Smooth muscle cell of the brain vasculature (primary cell): ENCODE measurements at places on chromosomes 3 and 15.

GRCh38 chr3:71685686-71686085 lies 39.5 kb downstream of the EIF4E3 start:
- DNase-seq = no peak

DNA sequence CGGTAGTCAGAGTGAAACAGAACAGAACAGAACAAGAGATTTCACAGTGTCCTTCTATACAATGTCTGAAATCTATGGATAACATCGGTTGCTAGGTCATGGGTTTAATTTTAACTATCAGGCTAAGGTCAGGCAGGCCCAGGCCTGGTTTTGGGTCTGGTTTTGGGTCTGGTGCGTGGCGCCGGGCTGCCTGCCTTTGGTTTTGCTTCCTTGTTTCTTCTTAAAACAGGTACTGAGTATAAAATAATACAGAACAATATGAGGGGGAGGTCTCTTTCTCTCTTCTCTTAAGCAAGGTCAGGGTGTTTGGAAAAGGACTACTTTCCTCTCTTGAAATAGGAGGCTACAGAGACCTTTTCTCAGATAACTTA lies 1.4 kb downstream of the AEN start:
- no peak for DNase-seq

GRCh38 chr15:57460208-57460816 lies 84.0 kb downstream of the CGNL1 start:
- no peak for DNase-seq

DNA sequence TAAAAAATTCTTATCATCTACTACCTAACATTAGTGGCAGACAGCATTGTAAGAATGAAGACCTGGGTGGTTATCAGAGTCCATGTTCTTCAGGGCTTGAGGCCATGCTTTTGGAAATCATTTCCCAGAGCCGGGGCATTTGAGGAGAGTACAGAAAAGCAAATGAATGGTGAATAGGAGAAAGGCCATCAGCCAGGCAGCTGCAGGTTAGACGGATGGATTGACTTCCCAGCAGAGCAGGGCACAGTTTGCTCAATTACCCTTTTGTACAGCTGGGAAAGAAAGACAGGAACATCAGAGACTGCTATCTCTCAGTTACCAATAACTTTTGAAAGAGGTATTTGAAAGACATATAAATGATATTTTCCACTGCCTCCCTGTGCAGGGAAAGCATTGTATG lies 135.6 kb downstream of the ALCAM start:
- no peak for DNase-seq

- DNase-seq = no peak
These were observed 34.8 kb upstream of the PAK6 start for GRCh38 chr15:40204100-40204499.

DNA sequence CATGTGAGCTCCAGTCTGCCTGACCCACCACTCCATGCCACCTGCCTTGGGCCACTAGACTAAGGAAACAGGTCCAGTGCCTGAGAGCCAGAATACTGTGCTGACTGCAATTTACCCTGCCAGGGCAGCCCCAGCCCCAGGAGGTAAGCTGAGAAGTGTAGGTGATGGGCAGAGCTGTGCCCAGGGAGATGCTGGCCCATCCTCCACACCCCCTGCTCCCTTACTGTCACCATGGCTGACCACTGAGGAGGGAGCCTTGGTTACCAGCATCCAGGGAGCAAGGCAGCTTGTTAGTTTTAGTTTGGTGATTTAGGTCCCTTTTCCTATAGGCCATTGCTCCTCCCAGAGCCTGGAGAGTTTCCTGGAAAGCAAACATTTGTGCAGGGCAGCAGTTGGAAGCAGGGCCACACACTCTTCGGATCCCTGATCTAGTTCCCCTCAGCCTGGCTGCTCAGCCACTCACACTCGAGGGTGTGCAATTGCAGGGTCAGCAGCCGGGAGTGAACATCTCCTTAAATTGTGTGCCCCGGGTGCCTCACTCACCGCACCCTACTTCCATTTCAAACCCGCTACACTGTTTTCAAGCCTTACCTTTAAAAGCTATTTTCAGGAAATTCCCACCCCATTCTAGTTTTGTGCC lies 2.0 kb downstream of the GALNT15 start:
- no peak for DNase-seq

DNA sequence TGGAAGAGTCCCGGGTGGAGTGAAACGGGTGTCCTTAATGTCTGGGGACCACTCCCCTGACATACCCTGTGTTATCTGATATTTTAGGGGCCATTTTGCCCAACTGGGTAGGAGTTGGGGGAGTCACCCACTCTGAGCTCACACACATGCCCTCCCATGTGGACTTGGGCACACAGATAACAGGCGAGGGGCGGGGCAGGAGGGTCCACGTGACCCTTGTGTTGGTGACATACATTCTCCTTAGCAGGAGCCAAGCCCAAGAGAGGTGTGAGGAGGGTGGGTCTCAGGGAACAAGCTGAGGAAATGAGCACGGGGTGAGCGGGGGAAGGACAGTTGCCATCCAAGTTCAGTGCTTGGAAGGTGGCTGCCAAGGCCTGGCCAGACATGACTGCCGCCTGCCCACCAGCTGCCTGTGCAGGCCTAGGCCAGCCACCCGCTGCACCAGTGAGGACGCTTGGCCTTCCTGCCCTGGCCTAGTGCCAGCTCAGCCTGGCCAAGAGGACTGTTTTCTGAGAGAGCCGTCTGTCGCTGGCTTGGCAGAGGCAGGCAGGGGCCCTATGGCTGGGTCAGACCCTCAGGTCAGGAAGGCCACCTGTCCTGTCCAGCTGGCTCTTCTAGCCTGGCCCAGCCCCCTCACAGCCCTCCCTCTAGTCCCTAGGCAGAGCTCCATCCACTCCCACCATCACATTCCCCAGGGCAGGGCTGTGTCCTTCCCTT lies 31.3 kb upstream of the TMEM115 start:
- no peak for DNase-seq

- no peak for DNase-seq
These were observed 75.8 kb upstream of the ACAN start for GRCh38 chr15:88727439-88727838.

DNA sequence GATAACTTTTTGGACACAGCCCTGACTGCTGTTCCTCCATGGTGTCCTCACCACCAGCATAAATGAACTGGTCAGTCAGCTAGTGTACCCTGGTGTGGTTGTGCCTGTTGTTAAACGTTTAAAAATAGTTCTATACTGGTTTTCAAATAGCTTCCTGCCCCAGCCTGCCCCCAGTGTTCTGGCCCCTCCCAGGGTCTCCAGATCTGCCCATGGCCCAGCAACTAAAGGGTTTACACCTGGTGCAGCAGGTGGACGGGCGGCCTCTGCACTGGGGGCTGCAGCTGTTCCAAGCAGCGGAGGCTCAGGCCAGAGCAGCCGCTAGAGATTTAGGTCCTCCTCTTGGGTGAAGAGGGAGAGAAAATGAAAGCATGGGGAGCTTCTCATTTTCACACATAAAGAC lies 6.1 kb upstream of the NR2E3 start:
- DNase-seq = no peak

DNA sequence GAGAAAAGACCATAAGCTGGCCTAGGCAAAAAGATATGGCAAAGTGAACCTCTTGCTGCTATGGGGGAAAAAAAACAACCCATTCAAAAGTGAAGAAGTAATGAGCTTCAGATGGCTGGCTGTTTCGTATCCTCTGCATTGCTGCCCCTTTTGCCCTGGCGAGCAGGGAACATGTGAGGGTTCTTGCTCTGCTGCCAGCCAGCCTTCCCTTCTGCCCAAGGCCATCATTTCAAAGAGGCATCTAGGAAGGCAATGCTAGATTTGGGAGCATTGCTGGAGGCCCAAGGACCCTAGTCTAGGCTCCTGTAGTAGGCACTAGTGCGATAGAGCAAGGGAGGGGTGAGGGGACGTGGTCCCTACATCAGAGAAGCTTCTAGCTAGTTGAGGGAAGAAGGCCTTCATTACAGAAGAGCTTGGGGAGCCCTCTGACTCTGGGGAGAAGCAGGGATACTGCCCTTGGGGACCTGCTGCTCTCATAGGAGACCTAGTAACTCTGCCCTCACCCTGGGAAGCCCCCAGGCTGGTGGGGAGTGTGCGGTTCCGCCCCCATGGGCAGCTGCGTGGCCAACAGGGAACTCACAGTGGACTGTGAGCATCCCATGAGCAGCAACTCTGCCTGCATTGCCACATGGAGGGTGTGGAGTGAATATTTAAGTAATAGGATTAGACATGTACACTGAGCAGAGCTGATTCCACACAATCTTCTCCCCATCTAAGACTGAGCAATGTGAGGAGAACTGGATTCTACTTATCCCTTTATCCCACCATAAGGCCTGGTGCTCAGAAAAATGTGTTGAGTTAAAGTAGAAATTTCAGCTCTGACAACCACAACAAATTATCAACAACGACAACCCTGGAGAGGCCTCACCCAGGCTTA lies 21.3 kb downstream of the ITGA11 start:
- no peak for DNase-seq

DNA sequence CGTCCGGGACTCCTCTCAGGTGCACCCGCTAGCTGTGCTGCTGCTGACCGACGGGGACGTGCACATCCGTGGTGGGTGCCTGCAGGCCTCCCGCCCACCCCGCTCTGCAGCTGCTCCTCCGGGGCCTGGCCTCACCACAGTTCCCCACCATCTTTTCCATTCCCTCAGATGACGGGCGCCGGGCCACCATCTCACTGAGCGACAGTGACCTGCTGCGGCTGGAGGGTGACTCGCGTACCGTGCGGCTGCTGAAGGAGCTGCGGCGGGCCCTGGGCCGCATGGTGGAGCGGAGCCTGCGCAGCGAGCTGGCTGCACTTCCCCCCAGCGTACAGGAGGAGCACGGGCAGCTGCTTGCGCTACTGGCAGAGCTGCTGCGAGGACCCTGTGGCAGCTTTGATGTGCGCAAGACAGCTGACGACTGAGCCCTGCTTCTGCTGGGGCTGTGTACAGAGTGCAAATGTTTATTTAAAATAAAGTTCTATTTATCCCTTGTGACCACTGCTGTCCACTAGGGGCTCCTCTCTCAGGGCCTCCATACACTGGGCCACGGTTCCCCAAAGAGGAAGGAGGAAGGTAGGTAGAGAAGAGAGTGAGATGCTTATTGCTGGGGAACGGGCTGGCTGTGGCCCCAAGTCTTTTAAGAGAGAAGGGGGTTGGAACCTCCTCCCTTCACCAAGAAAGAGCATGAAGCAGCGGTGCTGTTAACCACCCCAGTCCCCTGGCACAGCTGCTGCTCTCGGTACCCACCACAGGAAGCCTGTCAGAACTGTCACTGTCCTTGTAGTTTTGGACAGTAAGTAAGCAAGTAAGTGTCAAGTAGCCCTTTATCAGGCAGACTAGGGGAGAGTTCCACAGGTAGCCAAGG lies 47.0 kb downstream of the DHX30 start:
- no peak for DNase-seq

DNA sequence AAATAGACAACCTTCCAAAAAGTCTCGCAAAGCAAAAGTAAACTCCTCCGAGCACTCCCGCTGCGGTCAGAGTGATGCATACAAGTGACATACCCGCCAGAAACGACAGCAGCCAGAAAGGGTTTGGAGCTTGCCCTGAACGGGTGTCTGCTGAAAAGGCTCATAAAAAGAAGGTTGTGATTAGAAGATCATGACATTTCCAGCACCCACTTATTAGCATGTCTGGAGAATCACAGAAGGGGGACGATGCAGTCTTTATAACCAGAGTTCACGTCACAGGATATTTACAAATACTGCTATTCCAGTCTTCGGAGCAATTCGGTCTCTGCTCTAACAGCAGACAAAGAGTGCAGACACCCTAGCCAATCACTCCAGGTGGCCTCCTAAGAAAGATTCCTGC lies 59.1 kb upstream of the FRMD4B start:
- DNase-seq = no peak

DNA sequence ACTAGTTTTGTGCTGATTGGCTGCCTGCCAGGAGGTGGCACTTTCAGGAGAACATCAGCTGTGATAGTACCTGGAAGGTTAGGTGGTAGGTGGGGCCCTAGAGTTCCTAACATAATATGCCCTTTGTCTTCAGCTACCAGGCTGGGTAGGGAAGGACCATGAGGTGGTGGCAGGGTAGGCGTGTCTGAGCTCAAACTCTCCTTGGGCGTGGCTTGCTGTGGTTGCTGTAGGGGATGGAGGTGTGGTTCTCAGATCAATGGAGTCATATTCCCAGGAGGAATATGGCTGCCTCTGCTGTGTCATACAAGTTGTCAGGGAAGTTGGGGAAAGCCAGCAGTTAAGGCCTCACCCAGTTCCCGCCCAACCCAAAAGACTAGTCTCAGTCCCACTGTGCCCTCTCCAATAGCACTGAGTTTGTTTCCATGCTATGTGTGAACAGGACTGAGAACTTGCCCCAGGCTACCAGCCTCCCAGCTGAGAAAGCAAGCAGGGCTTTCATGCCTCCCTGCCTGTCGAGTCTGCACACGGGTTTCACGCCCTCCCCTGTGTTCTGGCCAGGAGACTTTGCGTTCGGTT lies 107.7 kb downstream of the CHCHD4 start:
- no peak for DNase-seq

- DNase-seq = no peak
These were observed 627 bp downstream of the DUSP7 start for GRCh38 chr3:52055537-52056351.

DNA sequence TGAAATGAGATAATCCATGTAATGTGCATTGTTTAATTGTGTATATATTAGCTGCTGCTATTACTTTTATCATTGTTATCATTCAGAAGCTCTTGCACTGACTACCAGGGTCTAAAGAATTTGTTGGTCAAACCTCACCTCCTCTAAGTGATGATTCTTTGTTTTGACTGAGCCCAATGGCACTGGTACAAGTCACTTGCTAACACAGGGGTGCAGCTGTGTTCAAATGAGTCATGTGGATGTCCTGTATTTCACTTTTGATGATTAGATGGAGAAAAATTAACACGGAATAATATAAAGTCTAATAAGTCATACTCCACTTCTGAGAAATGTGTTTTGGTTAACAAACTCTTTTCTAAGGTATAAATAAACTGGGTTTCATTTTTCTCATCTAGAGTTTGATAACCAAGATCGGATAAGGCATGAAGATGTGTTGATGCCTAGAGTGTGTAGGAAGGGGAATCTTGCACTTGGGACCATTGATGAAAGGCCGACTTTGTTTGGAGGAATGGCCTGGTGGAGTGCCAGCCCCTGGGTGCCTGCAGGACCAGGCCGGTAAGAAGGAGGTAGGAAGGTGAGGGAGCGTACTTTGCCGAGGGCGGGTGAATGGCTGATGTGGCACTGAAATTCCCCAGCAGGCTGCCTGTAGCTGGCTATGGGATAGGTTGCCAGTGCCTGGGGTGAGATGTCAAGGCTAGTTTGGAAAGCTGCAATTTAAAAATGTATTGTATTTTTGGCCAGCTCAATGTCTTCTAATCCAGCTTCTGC lies 244.7 kb upstream of the ZPLD1 start:
- DNase-seq = no peak

- no peak for DNase-seq
These were observed 2.5 kb downstream of the SUMF1 start for GRCh38 chr3:4464576-4464975.

GRCh38 chr15:65730549-65731172 lies 61.4 kb downstream of the DENND4A start:
- DNase-seq = no peak

- DNase-seq = no peak
These were observed 90.6 kb downstream of the EEFSEC start for GRCh38 chr3:128243602-128244504.

DNA sequence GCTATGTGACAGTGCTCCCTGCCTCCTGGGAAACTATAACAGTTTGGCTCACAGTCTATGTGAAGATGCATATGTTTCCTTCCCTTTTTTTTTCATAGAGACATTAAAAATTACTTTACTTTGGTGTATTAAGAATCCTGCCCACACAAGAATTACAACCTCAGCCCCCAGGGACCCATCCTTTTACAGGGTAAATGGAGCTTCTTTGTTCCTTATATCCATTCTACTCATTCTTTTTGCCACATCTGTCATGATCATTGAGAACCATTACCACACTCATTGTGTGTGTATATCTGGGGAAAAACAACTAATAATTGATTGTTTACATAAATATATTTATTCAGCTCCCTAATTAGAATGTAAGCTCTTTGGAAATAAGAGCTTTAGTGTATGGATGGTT lies 157.4 kb downstream of the SSR3 start:
- no peak for DNase-seq
